ENCODE measurements at places on chromosomes 11 and 22.

GRCh38 chr11:101803651-101804050 lies 111.2 kb upstream of the CEP126 start:
- DNase-seq, result no peak

DNA sequence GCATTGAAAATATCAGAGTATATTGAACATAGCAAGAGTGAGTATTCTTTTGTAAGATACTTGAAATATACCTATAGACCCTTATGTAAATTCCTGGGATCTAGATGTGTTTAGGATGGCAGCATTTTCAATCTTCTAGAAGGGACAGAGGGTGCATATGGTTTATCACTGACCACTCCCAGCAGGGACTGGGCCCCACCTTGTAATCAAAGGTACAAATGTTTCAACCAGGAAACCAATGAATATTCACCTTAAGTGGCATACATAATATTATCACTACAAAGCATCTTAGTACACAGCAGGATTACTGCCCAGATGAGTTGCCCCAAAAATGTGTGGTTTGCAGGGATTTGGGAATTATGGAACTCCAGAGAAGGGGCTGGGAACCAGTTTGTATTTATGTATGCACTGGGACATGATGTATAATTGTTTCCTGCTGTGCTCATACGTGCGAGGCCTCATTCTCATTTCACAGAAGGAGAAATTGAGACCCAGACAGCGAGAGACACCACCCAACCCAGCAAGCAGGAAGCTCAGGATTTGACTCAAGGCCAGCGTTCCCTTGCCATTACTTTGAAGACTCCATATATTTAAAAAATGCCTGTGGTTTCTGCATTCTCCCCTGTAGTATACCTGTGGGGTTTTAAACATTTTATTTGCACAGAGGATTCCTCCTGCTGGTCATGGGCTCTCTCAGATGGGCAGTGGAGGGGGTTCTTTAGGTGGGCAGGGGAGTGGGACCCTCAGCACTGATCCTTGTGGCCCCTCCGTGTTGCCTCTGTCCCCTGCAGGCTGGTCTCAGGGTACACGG lies 5.2 kb downstream of the APOL4 start:
- no peak for DNase-seq

GRCh38 chr11:45530776-45531175 lies 134.6 kb downstream of the CHST1 start:
- no peak for DNase-seq

- DNase-seq, result no peak
Measured at GRCh38 chr22:23862103-23862502, 4.4 kb downstream of the SLC2A11 start.

- DNase-seq, result no peak
Measured at GRCh38 chr11:4213746-4214145, 119.1 kb downstream of the RRM1 start.

- no peak for DNase-seq
Measured at GRCh38 chr11:17224727-17225126, 16.9 kb upstream of the PIK3C2A start.

GRCh38 chr11:10908215-10908951 lies 50.5 kb upstream of the ZBED5 start:
- no peak for DNase-seq

DNA sequence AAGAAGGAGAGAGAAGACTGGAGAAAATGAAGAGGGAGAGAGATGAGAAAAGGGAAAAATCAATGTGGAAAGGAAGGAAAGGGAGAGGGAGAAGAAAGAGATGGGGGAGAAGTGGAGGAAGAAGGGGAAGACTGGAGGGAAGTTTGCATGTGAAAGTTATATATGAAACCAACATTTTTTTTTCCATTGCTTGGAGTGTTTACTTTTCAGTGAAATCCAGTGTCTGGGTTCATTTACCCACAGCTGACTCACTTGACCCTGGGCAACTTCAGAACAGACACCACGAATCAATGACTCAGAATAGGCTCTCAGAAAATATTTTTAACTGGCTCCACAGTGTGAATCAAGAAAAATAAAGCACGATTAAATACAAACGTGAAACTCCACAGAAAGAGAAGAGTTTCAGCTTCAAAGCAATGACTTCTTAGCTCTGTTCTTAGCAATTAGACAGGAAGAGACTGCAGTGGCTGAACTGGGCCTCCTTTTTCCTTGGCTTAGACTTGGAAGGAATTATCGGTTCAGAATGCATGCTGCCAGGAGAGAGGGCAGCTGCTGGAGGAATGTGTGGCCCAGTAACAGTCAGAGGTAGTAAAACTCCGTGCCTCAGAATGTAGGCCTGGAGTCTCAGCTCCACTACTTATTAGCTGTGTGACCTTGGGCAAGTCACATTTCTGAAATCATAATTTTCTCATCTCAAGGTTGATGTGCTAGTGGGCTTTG lies 237.5 kb downstream of the MIAT start:
- DNase-seq, result no peak

GRCh38 chr11:64511966-64512365 lies 79.1 kb upstream of the SLC22A12 start:
- no peak for DNase-seq

- no peak for DNase-seq
Measured at GRCh38 chr11:62050716-62051115, 73.1 kb upstream of the INCENP start.

DNA sequence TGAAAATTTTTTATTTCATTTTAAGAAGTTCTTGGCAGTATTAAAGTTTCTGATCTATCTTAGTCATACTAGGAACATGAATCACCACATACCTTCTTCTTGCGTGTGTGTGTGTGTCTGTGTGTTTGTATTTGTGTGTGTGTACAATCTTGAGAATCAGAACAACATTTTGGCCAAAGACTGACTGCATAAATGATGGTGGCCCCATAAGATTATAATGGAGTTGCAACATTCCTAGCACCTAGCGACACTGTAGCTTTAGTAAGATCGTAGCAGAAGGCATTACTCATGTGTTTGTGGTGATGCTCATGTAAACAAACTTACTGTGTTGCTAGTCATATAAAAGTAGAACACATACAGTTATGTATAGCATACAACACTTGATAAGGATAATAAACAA lies 205.4 kb downstream of the FAM76B start:
- no peak for DNase-seq

GRCh38 chr22:23183061-23183698 lies 2.9 kb downstream of the BCR start:
- DNase-seq, result no peak

- no peak for DNase-seq
Measured at GRCh38 chr22:23858484-23858815, 775 bp downstream of the SLC2A11 start.

DNA sequence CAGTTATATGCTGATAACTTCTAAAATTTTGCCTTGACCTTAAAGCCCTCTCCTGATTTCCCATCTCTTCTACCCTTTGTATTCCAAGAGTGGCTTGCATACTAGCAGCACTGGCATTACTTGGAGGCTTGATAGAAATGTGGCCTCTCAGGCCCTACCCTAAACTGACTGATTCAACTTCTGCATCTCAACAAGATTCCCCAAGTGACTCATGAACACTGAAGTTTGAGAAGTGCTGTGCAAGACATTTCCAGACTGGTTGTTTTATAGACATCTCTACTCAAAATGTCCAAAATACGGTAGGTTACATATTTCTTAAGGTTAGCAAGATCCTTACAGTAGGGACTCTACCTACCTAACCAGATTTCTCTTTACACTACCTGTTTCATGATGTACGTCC lies 48.6 kb downstream of the SESN3 start:
- DNase-seq, result no peak

GRCh38 chr22:21807544-21808529 lies 59.6 kb downstream of the MAPK1 start:
- DNase-seq, result no peak

Data from T-helper 2 cell (primary cell).